ENCODE measurements at places on chromosomes 5 and 9.

GRCh38 chr5:81247441-81247972, 14.4 kb downstream of the CKMT2 start:
- DNase-seq = no peak

DNA sequence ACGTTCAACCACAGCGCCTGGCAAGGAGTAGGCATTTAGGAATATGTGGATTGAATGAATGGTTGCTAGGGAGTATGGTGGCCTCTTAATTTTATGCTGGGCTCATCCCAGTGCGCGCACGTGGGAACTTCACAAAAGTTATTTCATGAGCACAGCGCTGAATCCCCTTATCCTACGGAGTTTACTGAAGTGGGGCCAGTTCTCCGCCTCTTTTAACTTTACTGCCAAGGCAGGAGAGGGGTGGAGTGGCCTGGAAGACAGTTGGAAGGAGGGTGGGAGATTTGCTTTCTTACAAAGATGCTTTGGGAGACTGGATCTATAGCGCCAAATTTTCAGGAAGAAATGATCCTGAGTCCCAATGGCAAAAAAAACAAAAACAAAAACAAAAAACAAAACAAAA, 326.5 kb downstream of the SH3GL2 start:
- DNase-seq = no peak

DNA sequence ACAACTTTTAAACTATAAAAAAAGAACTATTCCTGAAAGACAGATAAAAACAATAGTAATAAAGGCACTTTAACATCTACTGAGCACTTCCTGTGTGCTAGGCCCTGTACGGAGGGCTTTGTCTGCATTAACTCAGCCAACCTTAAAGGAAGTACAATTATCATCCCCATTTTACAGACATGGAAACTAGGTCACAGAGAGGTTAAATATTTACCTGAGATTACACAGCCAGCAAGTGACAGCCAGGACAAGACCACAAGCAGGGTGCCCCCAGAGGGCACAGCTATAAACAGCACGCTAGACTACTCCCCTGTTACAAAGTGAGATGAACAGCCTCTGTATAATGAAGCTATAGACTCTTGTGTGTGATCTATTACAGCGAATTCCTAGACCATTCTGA, 25.5 kb downstream of the DDX31 start:
- no peak for DNase-seq

DNA sequence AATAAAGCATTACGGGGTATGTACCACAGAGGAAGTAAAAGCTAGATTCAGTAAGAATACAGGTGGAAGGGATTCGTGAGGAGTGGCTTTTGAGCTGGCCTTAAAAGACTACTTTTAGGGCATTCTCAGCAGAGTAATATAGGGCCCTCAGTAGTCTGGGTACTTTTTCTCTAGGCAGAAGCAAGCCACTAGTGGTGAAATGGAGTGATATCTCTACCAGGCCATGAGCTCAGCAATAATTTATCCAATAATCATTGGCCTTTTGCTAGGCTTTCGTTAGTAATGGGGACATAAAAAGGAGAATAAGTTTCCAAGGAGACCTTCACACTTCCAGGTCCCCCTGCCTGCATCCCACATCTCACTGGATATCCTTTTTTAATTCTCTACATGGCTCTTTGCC, 1.7 kb downstream of the POLR3G start:
- DNase-seq = no peak

DNA sequence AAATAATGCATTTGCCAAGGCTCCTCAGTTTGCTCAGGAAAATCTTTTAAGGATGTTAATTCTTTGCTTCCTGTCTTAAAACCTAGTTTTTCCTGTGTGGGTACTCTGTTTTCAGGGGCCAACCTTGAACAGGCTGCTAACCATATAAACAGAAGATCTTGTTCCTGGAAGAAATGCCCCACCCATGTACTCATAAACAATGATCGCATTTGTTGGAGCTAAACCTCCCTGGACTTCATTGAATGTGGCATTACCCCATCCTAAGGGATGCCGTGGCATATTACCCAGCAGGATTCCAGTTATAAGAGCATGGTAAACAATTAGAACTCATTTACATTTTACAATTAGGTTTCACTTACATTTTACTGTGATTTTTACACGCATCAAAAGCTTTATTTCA, 436.0 kb downstream of the ZNF608 start:
- no peak for DNase-seq

- DNase-seq = no peak
These were observed 2.5 kb downstream of the DOK3 start for GRCh38 chr5:177507165-177507564.

DNA sequence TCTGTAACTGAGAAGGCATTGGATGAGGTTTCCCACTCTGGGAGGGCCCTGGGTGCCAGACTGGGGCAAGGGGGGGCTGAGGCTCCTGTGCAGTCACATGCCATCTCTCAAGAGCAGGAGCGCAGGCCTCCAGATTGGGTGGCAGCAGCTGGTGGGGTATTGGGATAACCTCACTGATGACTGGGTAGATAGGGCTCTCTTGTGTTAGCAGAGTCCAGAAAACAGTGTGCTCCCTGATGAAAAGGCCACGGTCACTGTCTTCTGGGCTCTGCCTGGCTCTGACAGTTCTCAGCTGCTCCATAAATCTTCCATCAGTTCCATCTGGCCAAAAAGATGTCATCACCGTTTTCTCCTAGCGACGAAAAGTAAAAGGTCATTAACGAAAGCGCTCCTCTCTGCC, 21.8 kb upstream of the NKX2-5 start:
- no peak for DNase-seq

DNA sequence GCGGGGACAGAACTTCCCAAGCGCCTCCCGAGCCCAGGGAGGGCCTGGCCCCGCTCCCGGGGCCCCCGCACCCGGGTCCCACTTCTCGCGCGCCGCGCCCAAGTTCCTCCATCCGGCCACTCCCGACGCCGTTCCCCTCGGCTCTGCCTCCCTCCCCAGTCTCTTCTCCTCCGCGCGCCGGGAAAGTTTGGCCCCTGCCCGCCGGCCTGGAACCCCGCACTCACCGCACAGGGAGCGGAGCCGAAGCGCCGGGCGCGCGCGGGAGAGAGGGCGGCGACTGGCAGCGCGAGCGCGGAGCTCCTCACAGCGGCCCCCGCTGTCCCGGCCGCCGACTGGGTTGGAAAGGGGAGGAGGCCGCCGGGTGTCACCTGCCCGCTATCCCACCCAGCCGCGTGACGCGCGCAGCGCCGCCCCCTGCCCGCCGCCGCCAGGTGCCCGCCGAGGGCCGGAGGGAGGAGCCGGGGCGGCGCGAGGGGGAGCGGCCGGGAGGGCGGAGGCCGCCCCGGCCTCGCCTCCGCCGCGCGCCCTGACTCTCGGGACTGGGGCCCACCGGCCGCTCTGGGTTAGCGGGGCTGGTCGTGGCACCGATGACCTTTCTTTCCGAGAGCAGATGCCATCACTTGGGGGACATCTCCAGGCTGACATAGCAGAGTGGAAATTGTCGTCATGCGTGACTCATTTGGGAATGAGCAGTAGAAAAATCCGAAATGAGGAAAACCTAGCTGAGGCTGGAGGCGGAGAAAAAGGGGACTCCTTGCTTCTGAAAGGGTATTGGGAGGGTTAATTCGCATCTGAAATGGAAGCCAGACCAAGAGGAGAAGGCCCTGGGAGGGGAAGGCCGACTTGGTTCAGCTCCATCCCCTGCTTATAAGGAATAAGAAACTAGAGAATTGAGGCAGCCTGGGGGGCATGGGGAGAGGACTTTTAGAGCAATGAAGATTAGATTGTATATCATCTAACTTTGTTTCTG, at the start of gene ELOVL7:
TSS of gene ELOVL7 (minus strand) at position 334 of the 970 bp plus-strand sequence. CDS start 56,872 bp downstream, outside the sequence.
- DNase-seq = no peak

DNA sequence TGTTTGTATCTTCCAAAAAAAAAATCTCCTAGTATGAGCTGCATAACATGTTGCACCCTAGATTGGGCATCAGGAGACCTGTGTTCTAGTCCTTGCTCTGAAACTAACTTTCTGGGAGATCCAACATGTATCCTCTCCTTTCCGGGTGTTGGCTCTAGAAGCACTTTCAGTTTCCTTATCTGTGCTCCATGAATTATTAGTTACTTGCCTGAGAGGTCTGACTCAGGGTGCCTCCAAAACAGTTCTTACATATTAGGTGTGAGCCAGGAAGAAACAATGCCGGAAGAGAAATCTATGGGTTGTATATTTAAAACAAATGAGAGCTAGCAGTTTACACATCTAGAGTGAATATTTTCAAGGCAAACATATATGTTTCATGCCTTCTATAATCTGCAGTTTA, 36.7 kb upstream of the SLC36A2 start:
- DNase-seq = no peak

- DNase-seq = no peak
These were observed 842 bp downstream of the TMED7 start for GRCh38 chr5:115624994-115625393.

- no peak for DNase-seq
These were observed 35.9 kb downstream of the SVEP1 start for GRCh38 chr9:110543631-110544051.

- no peak for DNase-seq
These were observed 11.0 kb downstream of the TRIO start for GRCh38 chr5:14153932-14154731.

DNA sequence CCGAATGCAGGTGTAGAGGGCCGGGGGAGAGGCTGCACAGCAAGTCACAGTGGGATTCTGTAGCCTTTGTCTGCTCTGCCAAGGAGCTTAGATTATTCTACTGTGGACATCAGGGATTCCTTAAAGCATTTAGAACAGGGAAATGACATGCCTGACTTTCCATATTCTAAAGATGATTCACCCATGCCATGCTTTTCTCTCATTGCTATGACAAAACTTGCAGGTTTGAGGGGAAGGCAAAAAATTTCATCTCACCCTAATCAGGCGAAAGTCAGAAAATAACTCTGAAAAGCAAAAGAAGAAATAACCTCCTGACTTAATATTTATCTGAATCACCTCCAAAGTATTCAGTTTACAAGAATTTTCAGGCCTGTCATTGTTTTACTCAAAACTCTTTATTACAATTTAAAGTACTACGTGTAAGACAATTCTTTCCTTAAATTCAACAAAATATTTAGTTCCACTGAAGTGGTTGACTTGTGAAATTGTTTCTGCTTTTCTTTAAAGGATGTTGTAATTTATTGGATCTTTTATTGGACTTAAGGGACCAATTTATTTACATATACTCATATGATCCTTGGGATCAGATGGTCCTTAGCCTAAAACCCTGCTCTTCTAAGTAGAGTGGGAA, 30.0 kb upstream of the GAS1 start:
- no peak for DNase-seq
